Naive B cell (primary cell): ENCODE measurements at places on chromosomes 7 and 10.

DNA sequence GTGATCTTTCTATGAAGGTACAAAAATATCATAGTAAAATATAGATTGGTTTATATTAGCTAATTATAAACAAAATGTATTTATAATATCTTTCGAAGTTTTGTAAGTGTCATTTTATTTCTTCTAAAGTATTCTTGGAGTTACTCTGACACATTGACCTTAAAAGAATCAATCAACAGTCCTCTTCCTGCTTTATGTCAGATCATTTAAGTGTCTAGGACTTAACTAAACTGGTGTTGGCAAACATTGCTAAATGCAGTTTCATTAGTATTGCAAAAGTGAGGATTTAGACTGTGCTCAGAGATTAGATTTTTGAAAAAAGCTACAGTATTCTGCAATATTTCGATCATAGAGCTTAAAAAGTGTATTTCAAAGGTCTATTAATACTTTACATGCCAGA is 10.3 kb downstream of the GLCCI1 start:
- no peaks in the 10 kb centered on the region for H3K27me3 ChIP-seq
- no peak overlapping the region for H3K4me3 ChIP-seq
- no peak for DNase-seq
- H3K27ac ChIP-seq, result no peak overlapping the region
- H3K4me1 ChIP-seq, result peaks cover 30% of the 10 kb centered on the region

DNA sequence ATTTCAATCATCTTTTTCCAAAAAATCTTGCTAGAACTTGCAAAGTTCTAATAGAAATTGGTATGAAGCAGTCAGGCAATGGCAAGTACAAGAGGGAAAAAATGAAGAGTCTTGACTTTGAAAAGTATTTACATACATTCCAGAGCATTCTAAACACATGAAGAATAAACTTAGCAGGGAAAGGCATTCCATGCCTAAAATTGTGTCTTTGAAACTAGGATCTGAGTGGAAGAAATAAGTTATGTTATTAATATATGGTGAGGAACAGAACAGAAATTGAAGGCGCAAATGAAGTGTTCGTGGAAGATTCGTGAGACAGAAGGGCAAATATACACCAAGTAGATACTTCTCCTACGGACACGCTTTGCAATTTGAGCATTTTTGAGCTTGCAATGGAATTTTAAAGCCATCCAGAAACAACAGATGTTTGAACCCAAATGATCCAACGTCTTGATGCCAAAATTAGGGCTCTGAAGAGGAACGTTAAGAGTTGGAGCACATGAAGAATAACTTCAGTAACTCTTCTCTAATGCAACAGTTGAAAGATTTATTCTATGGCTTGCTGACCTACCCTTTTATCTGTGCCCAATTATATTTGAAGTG is 40.6 kb upstream of the SEPTIN7 start:
- no peaks in the 10 kb centered on the region for H3K36me3 ChIP-seq
- no peak overlapping the region for H3K27ac ChIP-seq
- H3K4me3 ChIP-seq, result no peak overlapping the region
- no peak for DNase-seq
- no peaks in the 10 kb centered on the region for H3K27me3 ChIP-seq

DNA sequence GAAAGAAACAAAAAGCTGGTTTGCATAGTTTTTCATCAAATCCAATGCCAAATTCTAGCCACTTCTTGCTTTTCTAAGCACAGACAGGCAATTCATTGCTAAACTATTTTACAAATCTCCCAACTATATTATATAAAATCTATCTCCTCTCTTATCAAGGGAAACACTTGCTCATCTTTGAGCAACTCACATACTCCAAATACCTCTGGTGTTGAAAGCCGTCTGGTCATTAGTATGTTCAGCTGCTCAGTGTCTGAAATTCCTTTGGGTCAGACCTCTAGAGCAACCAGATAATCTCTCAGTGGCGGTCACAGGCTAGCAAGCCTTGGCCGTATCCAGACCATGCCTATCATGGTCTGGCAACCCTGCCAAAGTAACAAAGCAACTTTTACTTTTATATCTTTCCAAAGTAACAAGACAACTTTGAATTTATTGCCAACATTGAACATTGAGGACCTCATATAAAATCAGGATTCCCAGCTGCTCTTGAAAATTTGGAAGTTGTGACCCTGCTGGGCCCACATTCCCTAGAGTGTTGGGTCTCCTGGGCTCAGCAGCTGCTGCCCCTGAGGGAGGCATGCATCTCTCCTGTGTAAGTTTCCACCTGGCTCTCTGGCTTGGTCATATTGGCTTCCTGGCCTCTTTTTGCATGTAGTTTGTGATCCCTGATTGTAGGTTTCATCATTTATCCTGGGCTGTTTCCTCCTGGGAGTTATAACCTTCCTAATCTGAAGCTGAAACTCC is 56.8 kb upstream of the LANCL2 start:
- no peaks in the 10 kb centered on the region for H3K4me1 ChIP-seq
- DNase-seq, result no peak
- H3K27me3 ChIP-seq, result peaks cover 1% of the 10 kb centered on the region
- no peaks in the 10 kb centered on the region for H3K36me3 ChIP-seq
- no peak overlapping the region for H3K4me3 ChIP-seq

DNA sequence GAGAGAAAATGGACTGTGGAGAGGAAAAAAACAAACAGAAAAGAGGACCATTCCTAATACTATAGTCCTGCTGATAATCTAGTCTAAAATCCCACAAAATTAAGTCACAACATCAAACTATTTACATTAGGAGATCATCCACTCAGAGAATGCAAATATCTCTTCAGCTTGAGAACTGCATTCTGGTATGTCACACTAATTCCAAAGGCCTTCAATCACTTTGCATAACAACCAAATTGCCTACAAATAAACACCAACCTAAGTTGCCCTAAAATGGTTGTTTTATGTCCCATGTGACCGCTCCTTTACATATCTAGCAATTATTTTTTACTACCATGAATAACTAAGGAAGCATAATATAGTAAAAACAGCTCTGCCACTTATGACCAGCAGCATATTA is 264.3 kb downstream of the CACNA2D1 start:
- H3K4me3 ChIP-seq, result no peak overlapping the region
- H3K27ac ChIP-seq, result no peak overlapping the region
- no peak for DNase-seq
- H3K27me3 ChIP-seq, result no peaks in the 10 kb centered on the region

DNA sequence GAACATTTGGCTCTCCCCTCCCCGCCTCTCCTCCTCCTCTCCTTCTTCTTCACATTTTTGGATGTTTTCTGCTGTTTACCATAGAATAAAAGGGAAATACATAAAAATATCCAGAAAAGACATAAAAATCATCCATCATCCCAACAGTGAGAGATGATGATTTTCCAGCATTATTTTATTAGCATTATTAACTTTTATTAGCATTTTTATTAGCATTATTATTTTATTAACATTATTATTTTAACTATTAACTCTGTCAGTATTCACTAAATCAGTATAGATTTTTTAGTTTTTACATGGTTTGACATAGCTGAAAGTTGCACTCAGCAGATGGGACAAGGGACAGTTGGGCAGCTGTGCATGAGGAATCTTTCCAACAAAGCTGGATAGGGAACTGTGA is 16.2 kb upstream of the SLC35B4 start:
- no peaks in the 10 kb centered on the region for H3K36me3 ChIP-seq
- peaks cover 34% of the 10 kb centered on the region for H3K27me3 ChIP-seq
- no peak for DNase-seq
- H3K4me1 ChIP-seq, result peaks cover 2% of the 10 kb centered on the region
- no peak overlapping the region for H3K4me3 ChIP-seq

DNA sequence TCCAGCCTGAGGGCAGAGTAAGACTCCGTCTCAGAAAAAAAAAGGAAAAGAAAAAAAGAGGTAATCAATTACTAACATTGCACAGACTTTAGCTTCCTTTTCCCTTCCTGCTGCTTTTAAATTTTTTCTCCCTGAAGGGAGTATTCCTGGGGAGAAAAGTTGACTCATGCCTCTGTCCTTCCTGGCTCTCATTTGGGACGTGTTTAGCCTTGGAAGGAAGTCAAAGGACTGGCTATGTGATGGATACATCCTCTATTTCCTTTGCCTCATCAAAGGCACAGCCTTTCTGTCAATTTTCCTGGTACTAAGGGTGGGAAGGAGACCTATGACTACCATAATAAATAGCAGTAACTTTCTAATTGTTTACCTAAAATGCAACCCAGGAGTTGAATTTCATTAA is 77.6 kb downstream of the ITGA8 start:
- H3K36me3 ChIP-seq, result no peaks in the 10 kb centered on the region
- H3K4me1 ChIP-seq, result no peaks in the 10 kb centered on the region
- peaks cover 10% of the 10 kb centered on the region for H3K27me3 ChIP-seq
- H3K27ac ChIP-seq, result no peak overlapping the region
- no peak overlapping the region for H3K4me3 ChIP-seq

GRCh38 chr10:43688348-43688892 is 39.7 kb upstream of the ZNF32 start:
- no peak overlapping the region for H3K27ac ChIP-seq
- peak overlapping the region; percentile 41 for H3K4me3 ChIP-seq
- no peaks in the 10 kb centered on the region for H3K36me3 ChIP-seq
- DNase-seq, result no peak
- peaks cover 7% of the 10 kb centered on the region for H3K4me1 ChIP-seq
- H3K27me3 ChIP-seq, result peaks cover 64% of the 10 kb centered on the region

DNA sequence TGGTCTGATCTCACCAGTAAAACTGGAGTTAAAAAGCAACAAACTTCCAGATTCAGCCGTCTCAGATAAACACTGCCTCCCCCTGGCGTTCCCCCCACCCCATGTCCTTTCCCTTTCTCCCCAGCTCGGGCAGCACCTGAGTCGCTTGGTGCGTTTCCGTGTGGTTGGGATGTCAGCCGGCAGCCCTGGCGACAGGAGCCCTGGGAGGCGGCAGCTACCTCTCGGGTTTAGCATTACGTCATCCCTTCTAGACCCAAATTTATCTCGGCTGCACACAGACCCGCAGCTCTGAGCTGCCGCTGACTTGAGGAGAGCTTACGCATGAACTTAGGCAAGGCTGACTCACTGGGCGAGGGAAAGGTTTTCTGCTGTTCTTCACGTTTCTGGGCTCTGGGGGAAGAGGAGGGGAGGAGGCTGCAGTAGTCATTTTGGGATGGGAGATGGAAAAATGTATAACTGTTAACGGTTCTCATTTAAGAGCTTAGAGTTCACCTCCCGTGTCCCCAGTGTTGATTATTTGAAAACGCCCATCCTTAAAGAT is 14.4 kb downstream of the MXI1 start:
- peak; percentile 53 for DNase-seq
- H3K4me3 ChIP-seq, result peak overlapping the region; percentile 59
- peak overlapping the region; percentile 57 for H3K27ac ChIP-seq
- H3K27me3 ChIP-seq, result no peaks in the 10 kb centered on the region
- peaks cover 29% of the 10 kb centered on the region for H3K4me1 ChIP-seq
- no peaks in the 10 kb centered on the region for H3K36me3 ChIP-seq

DNA sequence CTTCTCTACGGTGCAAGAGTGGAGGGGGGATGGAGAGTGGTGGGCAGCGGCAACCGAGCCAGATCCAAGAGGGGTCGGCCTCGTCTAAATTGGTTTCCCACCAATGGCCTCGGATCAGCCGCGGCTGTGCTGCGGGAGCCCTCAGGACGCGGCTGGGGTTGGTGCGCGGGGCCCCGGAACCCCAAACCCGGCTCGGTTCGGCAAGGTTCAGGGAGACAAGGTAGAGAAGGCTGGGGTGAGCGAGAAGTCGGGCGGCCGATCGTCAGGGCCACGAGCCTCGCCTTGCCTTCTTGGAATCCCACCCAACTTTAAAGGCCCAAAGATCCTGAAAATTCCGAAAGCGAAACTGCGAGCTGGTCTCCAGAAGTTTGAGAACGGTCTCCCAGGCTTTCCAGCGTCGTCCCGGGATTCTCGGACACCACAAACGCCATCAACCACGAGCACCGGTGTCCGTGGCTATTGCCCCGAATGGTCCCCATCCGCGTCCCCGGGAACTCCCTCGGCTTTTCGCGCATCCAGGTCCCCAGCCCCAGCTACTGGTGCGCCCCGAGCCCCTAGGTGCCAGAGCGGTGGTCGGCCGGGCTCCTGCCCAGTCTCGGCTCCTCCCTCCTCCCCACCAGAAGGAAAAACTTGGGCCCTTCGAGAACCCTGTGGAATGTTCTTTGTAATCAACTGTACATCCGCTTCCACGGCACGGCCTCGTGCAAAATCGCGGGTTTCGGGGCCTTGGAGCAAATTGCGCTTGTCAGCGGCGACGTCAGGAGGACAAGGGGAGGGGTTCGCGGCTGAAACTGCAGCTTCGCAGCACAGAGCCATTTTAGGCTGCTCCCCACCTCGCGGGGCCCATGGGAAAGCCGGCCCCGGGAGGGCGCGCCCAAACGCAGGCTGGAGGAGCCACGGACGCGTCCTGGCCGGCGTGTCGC is 3.2 kb downstream of the SFMBT2 start:
- peak overlapping the region; percentile 44 for H3K27ac ChIP-seq
- peak; percentile 39 for DNase-seq
- H3K4me1 ChIP-seq, result peaks cover 38% of the 10 kb centered on the region
- H3K27me3 ChIP-seq, result peaks cover 6% of the 10 kb centered on the region
- no peaks in the 10 kb centered on the region for H3K36me3 ChIP-seq
